Activated CD4-positive, alpha-beta T cell treated with anti-CD3 and anti-CD28 coated beads, Interleukin-2, amount 10 ng/mL, durations not matched to agents 7 days and 5 days (primary cell): ENCODE measurements at places on chromosomes 12 and 14. TPM values are rescaled to one million over a fixed set of nuclear protein-coding genes. Genes with fewer than 3 reads are reported as not detected.

LRRC10 gene
- total RNA-seq: not detected

MGST1 gene
- not detected for total RNA-seq

GALNT16 gene
- not detected for total RNA-seq

GPR132 gene
- total RNA-seq: 44.2 TPM

IAPP gene
- total RNA-seq: not detected

PTCSC3 gene
- total RNA-seq: not detected

SRSF9 gene
- 159 TPM for total RNA-seq

PPP1CC gene
- 174 TPM for total RNA-seq

KRT76 gene
- not detected for total RNA-seq

KCNJ8 gene
- not detected for total RNA-seq

TMEM121 gene
- total RNA-seq: 4.6 TPM

GNPNAT1 gene
- total RNA-seq: 15.8 TPM

LRRK2 gene
- 0.02 TPM for total RNA-seq

CFAP251 gene
- total RNA-seq: 0.30 TPM

DNA sequence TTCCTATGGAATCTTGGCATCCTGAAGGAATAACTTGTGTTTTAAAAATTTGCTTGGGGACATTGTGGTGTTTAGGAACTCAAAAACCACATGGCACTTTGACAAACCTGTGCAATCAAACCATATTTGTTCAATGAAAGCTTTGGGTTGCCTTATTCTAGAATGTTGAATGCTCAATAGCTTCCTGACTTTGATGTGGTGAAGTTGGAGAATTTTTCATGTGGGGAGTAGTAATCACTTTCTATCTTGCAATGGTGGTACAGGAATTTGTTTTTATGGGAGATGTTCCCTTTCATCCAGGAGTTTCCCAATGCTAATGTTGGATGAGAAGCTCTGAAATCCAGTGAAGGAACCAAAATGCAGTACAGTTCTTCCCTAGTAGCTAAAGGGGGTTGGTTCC is 42.2 kb upstream of the LDHB start:
- no peak overlapping the region for H3K27ac ChIP-seq
- H3K36me3 ChIP-seq: no peaks in the 10 kb centered on the region
- peaks cover 4% of the 10 kb centered on the region for H3K27me3 ChIP-seq
- DNase-seq: no peak
- H3K4me3 ChIP-seq: no peak overlapping the region
- peaks cover 6% of the 10 kb centered on the region for H3K4me1 ChIP-seq

DNA sequence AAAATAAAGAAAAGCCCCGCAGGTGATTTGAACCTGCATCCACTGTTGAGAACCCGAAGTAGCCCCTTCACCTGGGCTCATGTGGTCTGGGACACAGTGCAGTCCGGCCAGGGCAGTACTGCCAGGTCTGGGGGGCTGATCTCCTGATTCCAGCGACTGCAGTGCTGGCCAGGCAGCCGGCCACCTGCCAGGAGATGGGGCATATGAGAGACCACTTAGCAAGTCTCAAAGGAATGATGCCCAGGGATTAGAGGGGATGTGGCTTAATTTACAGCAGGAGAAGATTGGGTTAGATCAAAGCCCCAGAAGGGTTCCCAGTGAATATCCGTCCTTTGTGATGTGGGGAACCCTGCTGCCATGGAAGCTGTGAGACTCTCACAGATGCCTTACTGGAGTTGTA is 113.3 kb downstream of the PRMT8 start:
- peaks cover 1% of the 10 kb centered on the region for H3K27me3 ChIP-seq
- H3K4me3 ChIP-seq: no peak overlapping the region
- H3K4me1 ChIP-seq: no peaks in the 10 kb centered on the region
- no peak overlapping the region for H3K27ac ChIP-seq
- H3K36me3 ChIP-seq: peaks cover 3% of the 10 kb centered on the region
- DNase-seq: no peak

DNA sequence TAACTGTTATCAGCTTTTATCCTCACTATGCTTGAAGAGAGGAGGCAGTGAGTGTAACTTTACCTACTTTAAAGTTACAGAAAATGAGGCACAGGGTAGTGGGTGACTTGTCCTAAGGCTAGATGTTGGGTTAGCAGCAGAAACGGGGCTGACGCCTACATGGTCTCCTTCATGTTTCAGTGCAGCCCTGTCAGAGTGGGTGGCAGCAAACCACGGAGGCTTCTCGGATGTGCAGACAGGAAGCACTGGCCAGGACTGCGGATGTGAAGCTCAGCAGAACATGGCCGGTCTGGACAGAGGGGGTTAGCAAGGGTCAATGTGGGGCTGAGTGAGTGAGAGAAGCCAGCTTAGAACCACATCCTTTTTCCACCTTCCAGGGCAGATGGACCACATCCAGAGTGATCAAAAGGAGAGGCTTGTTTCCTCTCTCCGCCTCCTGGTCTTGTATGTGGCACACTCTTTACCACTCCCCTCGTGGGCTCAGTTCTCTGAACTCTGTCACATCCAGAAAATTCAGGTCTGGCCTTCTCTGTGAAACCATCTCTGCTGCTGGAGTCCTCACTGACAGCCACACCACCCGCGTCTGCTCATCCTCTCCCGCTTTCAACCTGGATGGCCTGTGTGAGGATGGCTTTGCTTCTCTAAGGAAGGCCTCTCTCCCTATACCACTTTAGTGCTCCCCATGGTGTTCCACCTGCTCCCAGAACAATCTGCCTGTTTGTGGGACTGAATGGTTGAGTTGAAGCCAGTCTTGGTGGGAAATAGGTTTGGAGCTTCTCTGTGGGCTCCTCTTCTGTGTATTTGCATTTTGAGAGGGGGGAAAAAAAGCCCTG is 14.1 kb downstream of the SUSD6 start:
- peak overlapping the region; percentile 68 for H3K4me3 ChIP-seq
- peak; percentile 85 for DNase-seq
- peak overlapping the region; percentile 91 for H3K27ac ChIP-seq
- peaks cover 6% of the 10 kb centered on the region for H3K36me3 ChIP-seq
- H3K27me3 ChIP-seq: no peaks in the 10 kb centered on the region
- H3K4me1 ChIP-seq: peaks cover 88% of the 10 kb centered on the region

- H3K27me3 ChIP-seq: no peaks in the 10 kb centered on the region
- peaks cover 83% of the 10 kb centered on the region for H3K4me1 ChIP-seq
- H3K4me3 ChIP-seq: peak overlapping the region; percentile 33
- DNase-seq: peak; percentile 86
- H3K27ac ChIP-seq: peak overlapping the region; percentile 90
Observed at GRCh38 chr12:101823891-101824290, 6.9 kb downstream of the GNPTAB start.

- H3K27ac ChIP-seq: no peak overlapping the region
- no peak for DNase-seq
- peaks cover 10% of the 10 kb centered on the region for H3K4me1 ChIP-seq
- peaks cover 6% of the 10 kb centered on the region for H3K36me3 ChIP-seq
- no peak overlapping the region for H3K4me3 ChIP-seq
- peaks cover 3% of the 10 kb centered on the region for H3K27me3 ChIP-seq
Observed at GRCh38 chr14:33918256-33918655, 32.6 kb downstream of the EGLN3 start.

- no peak overlapping the region for H3K27ac ChIP-seq
- no peak overlapping the region for H3K4me3 ChIP-seq
- no peaks in the 10 kb centered on the region for H3K27me3 ChIP-seq
- H3K36me3 ChIP-seq: no peaks in the 10 kb centered on the region
- no peak for DNase-seq
- no peaks in the 10 kb centered on the region for H3K4me1 ChIP-seq
Observed at GRCh38 chr12:79174626-79175025, 310.1 kb downstream of the SYT1 start.

- no peak overlapping the region for H3K27ac ChIP-seq
- DNase-seq: peak; percentile 9
- no peak overlapping the region for H3K4me3 ChIP-seq
- no peaks in the 10 kb centered on the region for H3K36me3 ChIP-seq
- peaks cover 17% of the 10 kb centered on the region for H3K27me3 ChIP-seq
Observed at GRCh38 chr12:107126796-107127481, 33.6 kb upstream of the CRY1 start.

GRCh38 chr12:55043542-55043941 is 23.8 kb downstream of the NEUROD4 start:
- no peaks in the 10 kb centered on the region for H3K4me1 ChIP-seq
- H3K4me3 ChIP-seq: no peak overlapping the region
- DNase-seq: no peak

DNA sequence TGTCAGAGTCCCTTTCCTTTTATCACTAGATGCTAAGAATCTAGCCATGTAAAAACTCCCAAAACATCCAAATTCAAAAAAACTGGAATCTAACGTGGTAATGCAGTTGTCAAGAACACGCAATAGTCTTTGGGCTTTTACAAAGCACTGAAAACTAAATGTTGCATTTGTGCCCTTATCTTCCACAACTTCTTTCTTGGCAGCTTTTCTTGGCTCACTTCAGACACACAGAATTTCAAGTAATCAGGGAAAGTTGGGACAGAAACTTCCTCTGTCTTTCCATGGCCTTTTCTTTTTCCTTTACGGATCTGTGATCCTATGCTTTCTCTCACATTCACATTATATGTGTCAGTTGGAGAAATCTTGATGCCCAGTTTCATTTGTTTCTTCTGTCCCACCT is 136.0 kb downstream of the CRADD start:
- no peak for DNase-seq
- no peak overlapping the region for H3K4me3 ChIP-seq
- no peaks in the 10 kb centered on the region for H3K36me3 ChIP-seq
- no peak overlapping the region for H3K27ac ChIP-seq

DNA sequence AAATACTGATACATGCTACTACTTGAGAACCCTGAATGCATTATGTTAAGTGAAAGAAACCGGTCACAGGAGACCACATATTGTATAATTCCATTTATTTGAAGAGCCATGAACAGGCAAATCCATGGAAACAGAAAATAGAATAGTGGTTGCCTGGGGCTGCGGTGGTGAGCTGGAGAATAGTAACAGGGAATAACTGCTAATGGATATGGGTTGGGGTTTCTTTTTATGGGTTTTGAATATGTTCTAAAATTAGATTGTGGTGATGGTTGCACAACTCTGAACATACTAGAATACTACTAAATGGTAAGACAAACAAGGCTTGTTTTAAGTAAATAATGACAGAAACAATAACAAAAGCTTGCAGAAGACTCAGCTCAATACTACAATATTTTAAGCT is 293.0 kb downstream of the BTG1 start:
- H3K4me1 ChIP-seq: peaks cover 4% of the 10 kb centered on the region
- no peaks in the 10 kb centered on the region for H3K36me3 ChIP-seq
- no peak overlapping the region for H3K4me3 ChIP-seq

- DNase-seq: no peak
- no peaks in the 10 kb centered on the region for H3K36me3 ChIP-seq
- H3K4me3 ChIP-seq: no peak overlapping the region
- no peaks in the 10 kb centered on the region for H3K4me1 ChIP-seq
Observed at GRCh38 chr12:27095346-27095745, 13.0 kb upstream of the C12orf71 start.

- H3K27me3 ChIP-seq: no peaks in the 10 kb centered on the region
- H3K36me3 ChIP-seq: peaks cover 12% of the 10 kb centered on the region
- peaks cover 18% of the 10 kb centered on the region for H3K4me1 ChIP-seq
- H3K4me3 ChIP-seq: no peak overlapping the region
- no peak for DNase-seq
Observed at GRCh38 chr12:92605621-92606170, 97.1 kb upstream of the PLEKHG7 start.

- H3K4me3 ChIP-seq: no peak overlapping the region
- peaks cover 10% of the 10 kb centered on the region for H3K4me1 ChIP-seq
- DNase-seq: no peak
- no peaks in the 10 kb centered on the region for H3K36me3 ChIP-seq
Observed at GRCh38 chr12:2613326-2614073, 181.3 kb upstream of the FKBP4 start.

GRCh38 chr12:12804011-12804410 is 9.1 kb upstream of the DDX47 start:
- H3K27ac ChIP-seq: no peak overlapping the region
- peaks cover 3% of the 10 kb centered on the region for H3K36me3 ChIP-seq
- H3K4me1 ChIP-seq: peaks cover 66% of the 10 kb centered on the region
- no peak overlapping the region for H3K4me3 ChIP-seq

- DNase-seq: no peak
- H3K27me3 ChIP-seq: no peaks in the 10 kb centered on the region
Observed at GRCh38 chr14:75041613-75042012, 9.7 kb downstream of the MLH3 start.

- H3K36me3 ChIP-seq: peaks cover 4% of the 10 kb centered on the region
- no peak for DNase-seq
- peaks cover 8% of the 10 kb centered on the region for H3K27me3 ChIP-seq
- H3K27ac ChIP-seq: no peak overlapping the region
Observed at GRCh38 chr12:76024942-76025600, 6.5 kb downstream of the PHLDA1 start.

DNA sequence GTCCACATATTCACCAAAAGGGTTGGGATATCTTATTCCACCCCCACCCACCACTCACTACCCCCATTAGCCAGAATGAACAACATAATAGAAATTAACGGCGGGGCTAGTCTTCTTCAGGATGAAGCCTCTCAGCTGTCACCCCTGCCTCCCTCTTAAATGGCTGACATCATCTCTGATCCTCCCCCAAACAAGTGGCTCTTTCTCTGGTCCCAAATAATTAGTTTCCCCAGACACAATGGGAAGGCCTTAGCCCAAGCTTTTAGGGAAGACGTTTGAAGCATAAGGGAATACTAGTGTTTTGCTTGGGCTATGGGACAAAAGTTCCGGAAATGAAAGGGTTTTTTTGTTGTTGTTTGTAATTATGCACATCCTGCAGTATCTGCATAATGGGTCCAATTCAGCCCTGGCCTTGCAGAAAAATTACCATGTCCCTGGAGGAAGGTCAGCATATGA is 13.8 kb downstream of the STON2 start:
- H3K27me3 ChIP-seq: peaks cover 8% of the 10 kb centered on the region
- H3K27ac ChIP-seq: no peak overlapping the region
- no peaks in the 10 kb centered on the region for H3K36me3 ChIP-seq
- DNase-seq: no peak
- H3K4me3 ChIP-seq: no peak overlapping the region

DNA sequence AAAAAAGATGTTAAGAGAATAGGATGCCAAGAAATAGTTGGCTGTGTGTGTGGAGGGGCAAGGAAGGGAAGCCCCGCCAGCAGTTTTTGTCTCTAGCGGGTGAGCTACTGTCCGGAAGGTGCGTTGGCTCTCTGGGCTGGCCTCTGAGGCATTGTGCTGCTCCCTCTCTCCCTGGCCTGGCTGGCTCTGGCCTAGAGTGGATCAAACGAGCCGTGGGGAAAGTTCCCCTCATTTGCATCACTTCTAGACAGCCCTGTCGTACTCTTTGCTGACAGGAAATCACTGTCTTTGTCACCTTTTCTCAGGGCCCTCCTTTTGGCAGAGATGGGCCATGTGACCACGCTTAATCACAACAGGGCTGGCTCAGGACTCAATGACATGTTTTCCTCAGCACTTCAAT is 236.1 kb upstream of the NPAS3 start:
- DNase-seq: no peak
- no peak overlapping the region for H3K4me3 ChIP-seq
- no peaks in the 10 kb centered on the region for H3K27me3 ChIP-seq
- no peaks in the 10 kb centered on the region for H3K36me3 ChIP-seq
- H3K4me1 ChIP-seq: no peaks in the 10 kb centered on the region
